ENCODE measurements at places on chromosomes 7 and 10.

DNA sequence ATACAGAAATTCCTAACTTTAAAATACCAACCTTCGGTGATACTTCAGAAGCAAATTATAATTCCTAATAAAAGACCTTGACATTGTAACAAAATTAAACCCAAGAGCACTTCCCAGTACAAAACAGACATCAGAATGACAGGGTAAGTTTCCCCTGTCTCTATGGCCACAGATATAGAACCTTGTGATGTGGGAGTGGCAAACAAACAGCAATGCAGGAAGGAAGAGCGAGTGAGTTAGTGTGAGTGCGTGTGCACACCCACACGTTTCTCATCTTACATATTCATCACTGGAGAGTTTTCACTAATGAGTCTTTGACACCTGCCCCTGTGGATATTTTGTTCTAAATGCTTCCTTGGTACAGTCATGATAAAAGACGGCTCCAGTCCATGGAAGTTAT lies 72.2 kb downstream of the VWC2 start:
- no peak for DNase-seq

DNA sequence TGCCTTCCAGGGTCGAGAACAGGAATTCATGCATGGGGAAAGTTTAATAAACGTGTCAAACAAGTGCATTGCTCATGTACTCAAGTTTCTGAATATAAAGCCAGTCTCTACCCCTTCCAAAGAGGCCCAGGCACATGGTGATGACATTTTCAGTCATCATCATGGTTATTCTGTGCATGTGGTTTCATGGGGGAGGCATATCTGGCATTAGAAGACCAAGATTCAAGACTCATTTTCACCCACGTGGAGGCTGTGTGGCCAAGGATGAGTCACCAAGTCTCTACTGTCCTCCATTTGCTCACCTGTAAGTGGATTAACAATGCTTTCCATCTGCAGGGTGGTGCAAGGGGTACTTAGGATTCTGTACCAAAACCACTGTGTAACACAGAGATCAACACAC lies 34.0 kb upstream of the CNPY1 start:
- no peak for DNase-seq

GRCh38 chr7:46386428-46387399 lies 465.6 kb upstream of the IGFBP3 start:
- DNase-seq = no peak

DNA sequence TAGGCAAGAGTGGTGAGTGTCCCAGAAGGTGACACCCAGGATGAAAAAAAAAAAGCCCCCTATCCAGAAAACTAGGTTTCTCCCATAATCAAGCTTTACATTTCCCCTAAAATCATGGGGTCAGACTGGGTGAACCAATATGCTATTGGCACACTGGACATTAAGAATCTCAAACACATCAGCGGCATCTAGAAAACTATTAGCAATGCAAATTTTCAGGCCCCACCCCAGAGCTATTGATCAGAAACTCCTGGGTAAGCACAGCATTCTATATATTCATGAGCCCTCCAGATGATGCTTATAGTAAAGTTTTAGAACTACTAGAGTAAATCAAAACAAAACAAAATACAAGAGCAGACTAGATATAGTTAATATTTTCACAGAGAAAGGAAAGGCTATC lies 36.4 kb downstream of the IQUB start:
- DNase-seq = no peak

DNA sequence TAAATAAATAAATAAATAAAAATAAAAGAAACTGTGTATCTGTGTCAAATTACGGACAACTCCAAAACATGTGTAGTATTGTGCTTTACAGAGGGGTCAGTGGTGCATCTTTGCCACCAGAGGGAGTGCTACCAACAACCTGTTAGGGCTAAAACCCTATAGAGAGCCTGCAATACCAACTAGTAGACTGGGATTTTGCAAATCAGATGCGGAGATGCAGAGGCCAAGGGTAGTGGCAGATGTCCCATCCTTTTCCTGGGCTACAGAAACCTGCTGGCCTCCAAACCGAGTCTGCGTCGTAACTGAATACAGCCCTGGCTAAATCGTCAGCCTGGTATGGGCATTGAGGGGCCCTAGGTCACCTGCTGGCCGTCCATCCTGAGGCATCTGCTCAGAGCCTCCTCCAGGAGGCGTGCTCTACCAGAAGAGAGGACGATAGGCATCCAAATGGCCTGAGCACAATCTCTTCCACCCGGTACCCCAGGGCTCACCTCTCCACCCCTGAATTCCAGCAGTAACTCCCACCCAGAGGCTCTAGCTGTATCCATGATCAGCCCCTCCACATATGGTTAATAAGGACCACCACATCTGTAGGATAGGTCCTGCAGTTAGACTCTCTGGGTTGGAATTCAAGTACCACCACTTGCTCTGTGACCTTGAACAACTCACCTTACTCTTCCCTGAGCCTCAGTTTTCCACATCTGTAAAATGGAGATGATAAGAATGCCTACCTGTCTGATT lies 6.2 kb upstream of the RRP12 start:
- no peak for DNase-seq

GRCh38 chr10:116815641-116816415 lies 33.5 kb upstream of the ENO4 start:
- DNase-seq = no peak

DNA sequence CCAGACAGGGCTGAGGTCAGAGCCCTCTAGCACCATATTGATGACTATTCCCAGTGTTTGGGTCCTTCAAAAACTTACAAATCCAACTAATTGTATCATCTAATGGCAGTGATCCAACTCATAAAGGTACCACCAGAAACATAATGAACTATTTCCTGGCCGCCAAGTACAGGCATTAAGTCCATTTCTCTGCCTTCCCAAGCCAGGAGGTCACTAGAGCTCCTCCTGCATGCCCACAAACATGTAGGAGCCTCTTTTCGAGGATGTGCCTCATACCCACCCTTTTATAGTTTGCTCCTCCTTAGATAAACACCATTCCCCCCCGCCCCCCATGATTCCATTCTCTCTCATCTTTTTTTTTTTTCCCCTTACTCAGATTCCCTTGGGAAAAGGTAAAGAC lies 91.3 kb downstream of the CHN2 start:
- DNase-seq = no peak

GRCh38 chr10:17024461-17024860 lies 105.2 kb downstream of the CUBN start:
- DNase-seq = no peak

DNA sequence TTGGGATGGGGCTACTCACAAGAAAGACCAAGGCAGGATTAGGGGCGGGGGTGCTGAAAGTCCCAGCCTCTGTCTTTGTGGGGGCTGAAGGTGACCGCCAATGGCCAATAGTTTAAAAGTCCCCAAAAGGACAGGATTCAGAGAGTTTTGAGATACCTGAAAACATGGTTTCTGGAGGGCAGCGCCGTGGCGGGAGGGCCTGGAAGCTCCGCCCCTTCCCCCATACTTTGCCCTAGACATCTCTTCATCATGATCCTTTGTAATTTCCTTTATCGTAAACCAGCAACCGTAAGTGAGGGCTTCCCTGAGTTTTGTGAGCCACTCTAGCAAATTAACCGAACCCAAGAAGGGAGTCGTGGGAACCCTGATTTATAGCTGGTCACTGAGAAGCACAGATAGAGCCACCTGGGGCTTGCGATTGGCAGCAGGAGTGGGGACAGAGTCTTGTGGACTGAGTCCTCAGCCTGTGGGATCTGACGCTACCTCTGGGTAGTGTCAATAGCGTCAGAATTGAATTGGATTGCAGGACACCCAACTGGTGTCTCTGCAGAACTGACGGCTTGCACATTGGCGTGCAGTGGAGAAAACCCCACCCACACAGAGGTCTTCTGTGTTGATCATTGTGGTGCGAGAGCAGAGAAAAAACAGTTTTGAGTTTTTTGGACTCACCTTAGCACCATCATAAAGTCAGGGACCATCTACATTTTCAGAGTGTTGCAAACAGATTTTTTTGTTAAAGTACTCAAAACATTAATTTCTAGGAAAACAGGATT lies 169.3 kb downstream of the USP6NL start:
- no peak for DNase-seq

GRCh38 chr10:97664282-97664850 lies 22.7 kb downstream of the AVPI1 start:
- no peak for DNase-seq

Measured in stimulated activated CD4-positive, alpha-beta T cell treated with anti-CD3 and anti-CD28 coated beads, Interleukin-1b, Interleukin-23, amount 100 ng/mL, for 24 hours (primary cell).